Activated T-helper 1 cell treated with anti-CD3 and anti-CD28 coated beads, Interleukin-12 subunit alpha, Interleukin-12 subunit beta, Interleukin-2, Interleukin-4 antibody, amounts not matched to agents 30 ng/mL and 10 ng/mL and 1 ng/mL, durations not matched to agents 14 hours and 24 hours and 36 hours (primary cell): ENCODE measurements at places on chromosomes 16 and 17. TPM values are rescaled to one million over a fixed set of nuclear protein-coding genes. Genes with fewer than 3 reads are reported as not detected.

RAB11FIP4 gene
- 28.7 and 29.8 TPM in 2 replicates for total RNA-seq

MMP25 gene
- total RNA-seq: 11.9 and 12.8 TPM in 2 replicates

OR4D1 gene
- 0.10 and 0.26 TPM in 2 replicates for total RNA-seq

TMC8 gene
- total RNA-seq: 234 and 239 TPM in 2 replicates

EVPLL gene
- total RNA-seq: 0.17 TPM in 1 of 2 replicates, not detected in the other

GRCh38 chr16:29014561-29015069 lies 29.8 kb downstream of the LAT start:
- DNase-seq: no peak
- H3K27me3 ChIP-seq: no peaks in the 10 kb centered on the region
- H3K4me1 ChIP-seq: peaks cover 42% of the 10 kb centered on the region

DNA sequence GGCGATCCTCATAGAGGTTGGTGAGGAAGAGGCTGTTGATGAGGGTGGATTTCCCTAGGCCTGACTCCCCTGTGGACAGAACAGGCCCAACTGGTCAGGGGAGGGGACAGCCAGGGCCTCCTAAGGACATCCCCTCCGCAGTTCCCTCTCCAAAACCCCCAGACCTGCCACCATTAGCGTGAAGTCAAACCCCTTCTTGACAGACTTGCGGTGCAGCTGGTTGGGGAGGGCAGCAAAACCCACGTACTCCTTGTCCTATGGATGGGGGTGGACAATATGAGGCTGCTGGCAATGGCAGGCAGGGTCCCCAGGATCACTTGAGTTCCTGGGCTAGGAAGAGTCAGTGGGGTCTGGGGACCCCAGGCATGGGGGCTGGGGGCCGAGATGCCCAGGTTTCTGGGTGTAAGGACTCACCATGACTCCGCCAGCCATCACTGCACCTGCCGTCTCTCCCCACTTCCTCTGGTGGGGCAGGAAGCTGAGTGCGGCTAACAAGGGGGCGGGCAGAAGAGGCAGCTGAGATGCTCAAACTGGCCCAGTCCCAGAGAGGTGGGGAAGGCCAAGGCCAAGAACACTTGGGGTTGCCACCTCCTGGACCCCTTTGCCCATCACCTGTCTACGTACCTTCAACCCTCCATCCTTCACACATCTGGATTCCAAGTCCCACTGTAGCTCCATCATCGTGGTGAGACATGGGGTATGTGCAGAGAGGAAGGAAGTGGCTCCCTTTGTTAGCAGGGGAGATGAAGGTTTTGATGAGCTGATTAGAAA lies at the start of gene SEPTIN1:
TSS of gene SEPTIN1 (minus strand) at position 451 of the 771 bp plus-strand sequence. CDS start at position 432, 19 bp downstream.
- H3K4me1 ChIP-seq: peaks cover 57% of the 10 kb centered on the region
- peaks cover 27% of the 10 kb centered on the region for H3K36me3 ChIP-seq
- no peaks in the 10 kb centered on the region for H3K27me3 ChIP-seq
- DNase-seq: peak; percentile 78

- DNase-seq: no peak
- no peak overlapping the region for H3K27ac ChIP-seq
- H3K27me3 ChIP-seq: peaks cover 4% of the 10 kb centered on the region
- H3K4me3 ChIP-seq: no peak overlapping the region
- H3K4me1 ChIP-seq: no peaks in the 10 kb centered on the region
These were observed 47.3 kb downstream of the CCDC42 start for GRCh38 chr17:8697323-8697741.

DNA sequence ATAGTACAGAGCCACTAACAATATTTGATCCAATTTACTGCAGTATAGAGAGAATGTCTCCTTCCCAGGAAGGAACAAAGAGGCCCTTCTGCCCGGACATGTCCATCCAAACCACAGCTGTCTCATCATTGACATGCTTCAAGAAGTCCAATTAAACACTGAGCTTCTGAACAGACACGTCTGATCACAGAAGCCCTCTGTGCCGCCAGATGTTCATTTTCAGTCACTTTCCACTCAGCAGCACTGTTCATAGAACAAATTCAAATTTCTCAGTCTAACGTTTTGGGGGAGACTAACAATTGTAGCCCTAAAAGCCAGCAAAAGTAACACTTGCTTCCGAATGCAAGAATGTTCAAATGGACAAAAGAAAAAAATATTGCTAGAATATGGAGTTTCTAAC lies 15.3 kb downstream of the ZC3H7A start:
- H3K4me1 ChIP-seq: peaks cover 49% of the 10 kb centered on the region
- DNase-seq: no peak
- H3K27me3 ChIP-seq: no peaks in the 10 kb centered on the region
- peak overlapping the region; percentile 98 for H3K27ac ChIP-seq
- peak overlapping the region; percentile 83 for H3K4me3 ChIP-seq
- peaks cover 27% of the 10 kb centered on the region for H3K36me3 ChIP-seq

DNA sequence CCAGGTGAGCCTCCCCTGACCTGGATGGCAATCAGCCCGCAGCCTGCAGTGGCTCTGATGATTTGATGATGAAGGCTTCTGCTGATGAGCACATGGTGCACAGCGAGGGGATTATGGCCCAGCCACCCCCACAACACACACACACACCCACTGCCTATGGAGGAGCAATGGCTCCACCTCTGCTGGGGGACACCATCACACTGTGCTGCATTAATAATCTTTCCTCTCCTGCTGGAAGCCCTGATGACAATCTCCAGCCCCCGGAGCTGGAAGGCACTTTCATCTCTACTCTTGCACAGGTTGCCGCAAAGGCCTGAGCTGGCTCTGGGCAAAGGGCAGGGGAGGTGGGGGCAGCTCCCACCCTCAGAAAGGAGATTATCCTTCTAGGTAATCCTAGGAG lies 79.9 kb downstream of the PLXDC1 start:
- H3K27ac ChIP-seq: no peak overlapping the region
- no peaks in the 10 kb centered on the region for H3K36me3 ChIP-seq
- no peak overlapping the region for H3K4me3 ChIP-seq
- no peak for DNase-seq
- peaks cover 7% of the 10 kb centered on the region for H3K27me3 ChIP-seq
- H3K4me1 ChIP-seq: peaks cover 16% of the 10 kb centered on the region

DNA sequence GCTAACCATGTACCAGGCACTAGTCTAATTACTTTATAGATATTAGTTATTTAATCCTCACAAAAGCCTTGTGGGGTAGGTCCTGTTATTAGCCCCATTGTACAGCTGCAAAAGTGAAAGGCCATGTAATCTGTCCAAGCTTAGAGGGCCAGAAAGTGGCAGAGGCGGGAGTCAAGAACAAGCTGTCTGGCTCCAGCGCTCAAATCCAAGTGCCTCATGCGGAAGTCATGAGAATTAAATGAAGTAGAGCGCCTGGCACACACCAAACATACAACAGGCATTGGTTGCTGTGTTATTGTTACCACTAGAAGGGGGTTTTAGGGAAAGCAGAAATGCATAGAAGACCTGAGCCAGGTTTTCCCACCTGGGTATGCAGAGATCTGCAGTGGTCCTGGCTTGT lies 1.2 kb downstream of the AQP8 start:
- H3K27ac ChIP-seq: no peak overlapping the region
- H3K27me3 ChIP-seq: peaks cover 5% of the 10 kb centered on the region
- no peaks in the 10 kb centered on the region for H3K36me3 ChIP-seq
- no peaks in the 10 kb centered on the region for H3K4me1 ChIP-seq
- H3K4me3 ChIP-seq: no peak overlapping the region

- no peaks in the 10 kb centered on the region for H3K36me3 ChIP-seq
- no peaks in the 10 kb centered on the region for H3K27me3 ChIP-seq
- H3K4me1 ChIP-seq: peaks cover 18% of the 10 kb centered on the region
- no peak overlapping the region for H3K27ac ChIP-seq
- no peak overlapping the region for H3K4me3 ChIP-seq
These were observed 66.0 kb downstream of the SNX20 start for GRCh38 chr16:50614955-50615724.

- DNase-seq: no peak
- H3K27ac ChIP-seq: peak overlapping the region; percentile 44
- H3K4me3 ChIP-seq: peak overlapping the region; percentile 42
These were observed 7.1 kb downstream of the ERBB2 start for GRCh38 chr17:39706921-39707337.

- no peak overlapping the region for H3K4me3 ChIP-seq
- no peak overlapping the region for H3K27ac ChIP-seq
- no peaks in the 10 kb centered on the region for H3K27me3 ChIP-seq
These were observed 76.6 kb downstream of the ZZEF1 start for GRCh38 chr17:4066210-4066609.

DNA sequence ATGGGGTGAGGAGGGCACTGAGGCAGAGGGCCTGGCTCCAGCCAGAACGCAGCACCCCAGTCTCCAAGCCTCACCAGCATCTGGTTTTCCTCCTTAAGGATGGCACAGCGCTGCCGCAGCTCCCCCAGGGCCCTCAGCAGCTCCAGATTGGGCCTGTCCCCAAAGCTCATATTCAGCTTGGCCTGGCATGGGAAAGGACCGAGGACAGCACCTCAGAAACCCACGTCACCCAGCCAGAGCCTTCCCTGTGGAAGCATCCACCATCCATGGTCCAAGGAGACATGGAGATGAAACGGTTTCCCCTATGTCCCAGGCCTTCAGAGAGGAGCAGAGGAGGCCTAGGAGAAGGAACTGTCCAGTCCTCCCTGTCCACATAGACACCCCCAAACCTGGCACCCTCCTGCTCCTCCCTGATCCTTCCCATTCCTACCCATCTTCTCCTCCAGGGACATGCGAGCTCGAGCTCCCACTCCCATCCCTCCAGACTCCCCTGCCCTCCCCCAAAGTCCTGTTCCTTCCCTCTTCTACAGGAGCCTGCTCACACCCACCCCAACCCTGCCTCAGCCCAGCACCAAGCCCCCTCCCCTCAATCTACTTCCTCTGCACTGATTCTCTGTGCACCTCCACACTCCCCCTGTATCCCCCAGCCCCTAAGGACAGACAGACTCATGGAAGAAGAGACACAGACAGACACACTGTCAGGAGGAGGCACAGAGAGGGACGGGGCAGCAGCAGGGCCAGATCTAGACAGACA lies 1.8 kb downstream of the TSPOAP1 start:
- no peaks in the 10 kb centered on the region for H3K27me3 ChIP-seq
- peak overlapping the region; percentile 62 for H3K4me3 ChIP-seq
- no peak for DNase-seq
- peak overlapping the region; percentile 75 for H3K27ac ChIP-seq
- H3K4me1 ChIP-seq: peaks cover 44% of the 10 kb centered on the region

DNA sequence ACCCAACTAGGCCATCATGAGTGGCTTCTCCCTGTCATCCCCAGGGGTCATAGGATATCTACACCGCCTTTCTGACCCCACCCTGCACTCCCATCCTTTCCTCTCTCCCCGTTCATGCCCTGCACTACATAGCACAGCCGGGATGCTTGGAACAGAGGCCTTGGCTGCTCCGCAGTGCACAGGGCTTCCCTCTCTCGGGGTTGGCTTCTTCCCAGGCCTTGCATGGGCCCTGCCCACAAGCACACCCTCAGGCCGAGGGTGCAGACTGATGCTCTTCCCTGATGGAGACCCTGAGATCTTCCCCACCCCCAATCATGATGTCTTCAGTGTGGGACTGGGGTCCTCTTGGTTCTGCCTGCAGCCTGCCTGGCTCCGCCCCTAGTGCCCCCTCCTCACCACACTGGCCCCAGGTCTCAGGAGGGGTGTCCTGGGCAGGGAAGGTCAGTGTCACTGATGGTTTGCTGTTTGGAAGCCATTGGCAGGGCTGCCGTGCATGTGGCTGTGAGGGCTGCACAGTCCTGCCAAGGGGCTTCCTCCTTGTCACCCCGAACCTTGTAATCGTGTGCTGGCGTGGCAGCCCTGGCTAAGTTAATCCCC lies 14.3 kb upstream of the NAGLU start:
- H3K36me3 ChIP-seq: peaks cover 11% of the 10 kb centered on the region
- no peak overlapping the region for H3K4me3 ChIP-seq
- H3K27ac ChIP-seq: no peak overlapping the region
- peaks cover 5% of the 10 kb centered on the region for H3K27me3 ChIP-seq

- H3K4me1 ChIP-seq: peaks cover 6% of the 10 kb centered on the region
- H3K27me3 ChIP-seq: peaks cover 7% of the 10 kb centered on the region
- H3K27ac ChIP-seq: no peak overlapping the region
- no peak overlapping the region for H3K4me3 ChIP-seq
These were observed 71.6 kb upstream of the ALOX12 start for GRCh38 chr17:6924208-6924607.

DNA sequence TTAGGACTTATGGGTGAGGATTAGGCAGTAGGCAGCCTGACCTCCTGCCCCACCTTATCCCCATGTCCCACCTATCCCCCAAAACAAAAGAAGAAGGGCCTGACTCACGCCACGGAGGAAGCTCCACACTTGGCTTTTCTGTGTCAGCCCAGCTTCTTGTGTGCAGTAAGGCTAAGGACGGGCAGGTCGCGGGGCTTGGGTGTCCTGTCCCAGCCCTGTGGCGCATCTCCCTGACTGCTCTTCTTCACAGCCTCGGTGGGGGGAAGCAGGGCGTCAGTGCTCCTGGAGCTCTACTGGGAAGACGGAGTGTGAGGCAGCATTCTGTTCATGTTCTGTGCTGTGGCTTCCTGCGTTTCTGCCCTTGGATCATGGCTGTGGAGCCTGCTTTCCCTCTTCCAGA lies 34.6 kb upstream of the ALDH3A2 start:
- no peak overlapping the region for H3K4me3 ChIP-seq
- H3K36me3 ChIP-seq: no peaks in the 10 kb centered on the region
- H3K27ac ChIP-seq: no peak overlapping the region
- no peaks in the 10 kb centered on the region for H3K27me3 ChIP-seq
- no peak for DNase-seq

- no peak overlapping the region for H3K4me3 ChIP-seq
- no peaks in the 10 kb centered on the region for H3K36me3 ChIP-seq
- peaks cover 17% of the 10 kb centered on the region for H3K4me1 ChIP-seq
- peaks cover 1% of the 10 kb centered on the region for H3K27me3 ChIP-seq
- H3K27ac ChIP-seq: no peak overlapping the region
These were observed 50.0 kb upstream of the MRPS23 start for GRCh38 chr17:57899822-57900221.

GRCh38 chr17:59859444-59860025 lies 33.2 kb downstream of the TUBD1 start:
- no peaks in the 10 kb centered on the region for H3K27me3 ChIP-seq
- H3K27ac ChIP-seq: peak overlapping the region; percentile 67
- H3K4me3 ChIP-seq: no peak overlapping the region
- peaks cover 28% of the 10 kb centered on the region for H3K4me1 ChIP-seq

GRCh38 chr17:9217151-9218056 lies 196.1 kb downstream of the NTN1 start:
- H3K27me3 ChIP-seq: no peaks in the 10 kb centered on the region
- H3K4me1 ChIP-seq: no peaks in the 10 kb centered on the region
- no peak overlapping the region for H3K27ac ChIP-seq
- H3K36me3 ChIP-seq: no peaks in the 10 kb centered on the region
- no peak for DNase-seq
- H3K4me3 ChIP-seq: no peak overlapping the region

DNA sequence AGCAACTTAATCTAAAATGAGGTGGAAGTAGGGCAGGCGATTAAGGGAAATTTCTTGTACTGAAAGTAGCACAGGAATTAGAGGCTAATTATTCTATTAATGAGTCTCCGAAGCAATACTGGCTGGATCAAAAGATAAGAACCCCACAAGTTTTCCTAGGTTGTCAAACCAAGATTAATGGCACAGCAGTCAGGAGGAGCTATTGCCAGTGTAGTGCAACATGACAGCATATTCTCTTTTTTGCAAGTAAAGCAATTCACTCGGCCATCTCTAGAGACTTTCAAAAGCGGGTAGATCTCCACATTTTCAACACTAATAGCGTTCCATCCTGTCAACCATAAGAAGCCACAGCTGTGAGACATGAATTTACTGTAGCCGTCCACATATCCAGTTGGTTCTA lies 81.2 kb downstream of the CYB561 start:
- no peaks in the 10 kb centered on the region for H3K4me1 ChIP-seq
- peaks cover 2% of the 10 kb centered on the region for H3K27me3 ChIP-seq
- no peak for DNase-seq
- H3K27ac ChIP-seq: no peak overlapping the region
- no peaks in the 10 kb centered on the region for H3K36me3 ChIP-seq

GRCh38 chr17:630801-631200 lies 83.8 kb downstream of the VPS53 start:
- DNase-seq: no peak
- no peak overlapping the region for H3K27ac ChIP-seq
- peaks cover 29% of the 10 kb centered on the region for H3K36me3 ChIP-seq
- peaks cover 17% of the 10 kb centered on the region for H3K4me1 ChIP-seq
